ENCODE measurements at places on chromosomes 4 and X.
A peak's percentile ranks its signal among the peaks of the same experiment; 100 is the strongest.

- no peak overlapping the region for H3K27ac ChIP-seq
- H3K36me3 ChIP-seq = no peaks in the 10 kb centered on the region
- 0 out of 2 replicates have a peak, but pooled peaks cover 2% of the 10 kb centered on the region for H3K4me1 ChIP-seq
These were observed 34.0 kb upstream of the GNPDA2 start for GRCh38 chr4:44760142-44760898.

GRCh38 chr4:184282895-184283654 is 65.4 kb upstream of the ENPP6 start:
- H3K27me3 ChIP-seq = no peaks in the 10 kb centered on the region
- peaks cover 7% of the 10 kb centered on the region for H3K4me1 ChIP-seq
- no peak overlapping the region for H3K4me3 ChIP-seq
- H3K36me3 ChIP-seq = peaks cover 5% of the 10 kb centered on the region
- no peak overlapping the region for H3K27ac ChIP-seq

- peaks cover 7% of the 10 kb centered on the region for H3K27me3 ChIP-seq
- H3K4me1 ChIP-seq = peaks cover 20% of the 10 kb centered on the region
- H3K27ac ChIP-seq = no peak overlapping the region
- peak overlapping the region; percentile 84 for H3K4me3 ChIP-seq
- no peaks in the 10 kb centered on the region for H3K36me3 ChIP-seq
These were observed 22.3 kb downstream of the MORF4L2 start for GRCh38 chrX:103663981-103664762.

DNA sequence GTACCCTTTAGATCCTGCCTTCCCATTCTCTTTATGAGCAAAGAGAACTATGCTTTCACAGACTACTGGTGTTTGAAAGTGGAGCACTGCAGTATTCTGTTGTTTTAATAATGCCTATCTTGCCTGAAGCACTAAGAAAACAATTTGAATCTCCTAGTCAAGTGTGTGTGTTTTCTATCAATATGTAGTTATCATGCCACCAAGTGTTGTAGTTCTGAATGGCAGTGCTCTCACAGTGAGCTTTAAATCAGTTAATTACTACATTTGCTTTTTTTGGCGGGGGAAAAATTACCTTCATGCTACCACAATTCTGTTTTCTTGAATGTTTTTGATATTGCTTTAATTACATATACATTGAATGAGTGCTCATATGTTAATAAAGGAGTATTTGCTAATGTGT is 143.6 kb upstream of the FAM47A start:
- peaks cover 17% of the 10 kb centered on the region for H3K4me1 ChIP-seq
- H3K4me3 ChIP-seq = no peak overlapping the region
- no peak for DNase-seq
- H3K27me3 ChIP-seq = no peaks in the 10 kb centered on the region
- H3K27ac ChIP-seq = no peak overlapping the region

DNA sequence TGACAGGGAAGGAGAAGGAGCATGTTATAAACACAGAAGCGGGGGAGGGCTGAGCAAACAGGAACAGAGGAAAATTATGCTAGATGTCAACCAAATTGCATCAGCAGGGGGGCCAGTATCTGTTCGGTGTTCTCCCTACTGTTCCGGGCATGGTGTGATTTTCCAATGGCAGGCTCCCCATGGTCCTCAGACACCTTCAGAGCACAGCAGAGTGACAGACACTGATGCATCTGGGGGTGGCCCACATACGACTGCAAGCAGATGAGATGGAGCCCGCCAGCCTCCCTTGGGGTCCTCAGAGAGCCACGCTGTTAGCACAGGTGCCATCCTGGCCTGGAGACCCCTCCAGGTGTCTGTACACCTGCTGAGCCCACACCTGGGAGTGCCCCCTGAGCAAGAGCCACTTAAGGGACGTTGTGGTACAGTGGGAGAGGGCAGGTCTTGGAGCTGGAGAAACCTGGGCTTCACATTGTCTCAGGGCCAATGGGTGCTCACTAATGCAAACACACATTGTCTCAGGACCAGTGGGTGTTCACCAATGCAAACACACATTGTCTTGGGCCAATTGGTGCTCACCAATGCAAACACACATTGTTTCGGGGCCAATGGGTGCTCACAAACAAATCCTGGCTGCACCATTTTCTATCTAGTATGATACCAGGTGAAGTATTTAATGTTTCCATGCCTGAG is 95.4 kb downstream of the SLC2A9 start:
- no peaks in the 10 kb centered on the region for H3K27me3 ChIP-seq
- DNase-seq = no peak
- no peak overlapping the region for H3K4me3 ChIP-seq
- H3K36me3 ChIP-seq = no peaks in the 10 kb centered on the region
- no peak overlapping the region for H3K27ac ChIP-seq

DNA sequence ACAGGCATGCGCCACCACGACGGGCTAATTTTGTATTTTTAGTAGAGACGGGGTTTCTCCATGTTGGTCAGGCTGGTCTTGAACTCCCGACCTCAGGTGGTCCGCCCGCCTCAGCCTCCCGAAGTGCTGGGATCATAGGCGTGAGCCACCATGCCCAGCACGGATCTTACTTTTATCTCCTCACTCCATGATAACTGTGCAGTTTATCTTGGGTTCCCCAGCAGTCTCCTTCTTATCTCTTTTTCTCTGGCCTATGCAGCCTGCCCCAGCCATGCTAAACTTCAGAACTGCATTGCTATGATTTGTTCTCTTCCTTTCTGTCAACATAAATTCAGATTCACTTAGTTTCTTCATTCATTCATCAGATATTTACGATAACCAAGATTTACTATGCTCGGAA is 22.4 kb downstream of the PAGE1 start:
- no peak overlapping the region for H3K27ac ChIP-seq
- no peaks in the 10 kb centered on the region for H3K36me3 ChIP-seq
- H3K4me1 ChIP-seq = peaks cover 3% of the 10 kb centered on the region
- H3K27me3 ChIP-seq = peaks cover 2% of the 10 kb centered on the region
- H3K4me3 ChIP-seq = no peak overlapping the region

DNA sequence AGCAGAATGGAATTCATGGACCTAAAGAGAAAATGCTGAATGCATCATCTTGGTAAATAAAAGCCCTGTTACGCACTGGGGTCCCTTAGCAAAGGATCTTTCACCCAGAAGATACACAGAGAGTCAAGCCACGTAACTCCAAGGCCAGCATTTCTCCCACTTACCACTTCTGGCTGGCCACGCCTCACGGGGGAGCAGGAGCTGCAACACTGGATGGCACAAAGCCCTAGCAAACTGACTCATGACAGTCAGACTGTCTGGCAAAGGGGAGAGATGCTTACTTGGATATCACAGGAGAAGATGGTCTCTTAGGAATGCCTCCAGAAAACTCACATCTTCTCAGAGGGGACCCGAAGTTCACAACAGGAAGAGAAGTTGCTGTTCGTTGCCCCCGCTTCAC is 51.4 kb upstream of the BCLAF3 start:
- H3K27me3 ChIP-seq = no peaks in the 10 kb centered on the region
- no peaks in the 10 kb centered on the region for H3K4me1 ChIP-seq
- no peak overlapping the region for H3K27ac ChIP-seq
- no peaks in the 10 kb centered on the region for H3K36me3 ChIP-seq

- no peak overlapping the region for H3K4me3 ChIP-seq
- H3K36me3 ChIP-seq = no peaks in the 10 kb centered on the region
- H3K27ac ChIP-seq = peak overlapping the region; percentile 95
- H3K27me3 ChIP-seq = peaks cover 2% of the 10 kb centered on the region
These were observed 79.1 kb upstream of the RAPGEF2 start for GRCh38 chr4:159023741-159024140.

- H3K36me3 ChIP-seq = no peaks in the 10 kb centered on the region
- no peak overlapping the region for H3K4me3 ChIP-seq
These were observed 249.6 kb downstream of the OPHN1 start for GRCh38 chrX:68183612-68184214.

DNA sequence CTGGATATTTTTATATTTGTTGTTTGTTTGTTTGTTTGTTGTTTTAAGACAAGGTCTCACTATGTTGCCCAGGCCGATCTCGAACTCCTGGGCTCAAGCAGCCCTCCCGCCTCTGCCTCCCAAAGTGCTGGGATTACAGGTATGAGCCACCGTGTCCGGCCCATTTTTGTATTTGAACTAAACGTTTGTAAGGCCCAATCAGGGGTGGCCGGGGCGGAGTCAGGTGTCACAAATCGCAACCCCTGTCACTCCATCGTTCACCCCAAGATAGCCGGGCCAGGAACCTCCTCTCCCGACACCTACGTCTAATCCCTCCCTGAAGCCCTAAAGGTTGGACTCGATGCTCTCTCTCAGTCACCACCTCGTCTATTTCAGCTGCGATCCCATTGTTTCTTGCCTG is 722 bp upstream of the EFHC2 start:
- H3K36me3 ChIP-seq = no peaks in the 10 kb centered on the region
- peak overlapping the region; percentile 60 for H3K27ac ChIP-seq
- peaks cover 25% of the 10 kb centered on the region for H3K4me1 ChIP-seq
- H3K27me3 ChIP-seq = no peaks in the 10 kb centered on the region

DNA sequence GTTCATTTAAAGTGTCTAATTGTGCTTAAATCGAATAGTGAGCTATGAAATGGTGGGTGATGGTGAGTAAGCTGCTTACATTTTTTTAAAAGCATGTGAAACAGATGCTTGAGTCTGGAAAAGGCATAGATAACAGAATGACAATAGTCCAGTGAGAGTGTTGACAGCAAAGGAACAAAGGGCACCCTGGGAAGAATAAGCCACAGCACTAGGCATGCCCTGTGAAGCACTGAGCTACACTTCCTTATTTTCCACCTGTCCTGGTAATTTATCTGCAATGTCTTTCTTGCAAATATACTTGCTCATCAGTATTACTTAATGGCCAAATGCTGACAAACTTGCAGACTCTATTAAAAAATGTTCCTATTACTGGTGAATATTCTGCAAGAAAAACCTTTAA is 168.7 kb downstream of the PRDM5 start:
- peaks cover 6% of the 10 kb centered on the region for H3K4me1 ChIP-seq
- no peak overlapping the region for H3K4me3 ChIP-seq
- no peaks in the 10 kb centered on the region for H3K27me3 ChIP-seq
- no peak overlapping the region for H3K27ac ChIP-seq
- DNase-seq = no peak
- H3K36me3 ChIP-seq = peaks cover 28% of the 10 kb centered on the region

DNA sequence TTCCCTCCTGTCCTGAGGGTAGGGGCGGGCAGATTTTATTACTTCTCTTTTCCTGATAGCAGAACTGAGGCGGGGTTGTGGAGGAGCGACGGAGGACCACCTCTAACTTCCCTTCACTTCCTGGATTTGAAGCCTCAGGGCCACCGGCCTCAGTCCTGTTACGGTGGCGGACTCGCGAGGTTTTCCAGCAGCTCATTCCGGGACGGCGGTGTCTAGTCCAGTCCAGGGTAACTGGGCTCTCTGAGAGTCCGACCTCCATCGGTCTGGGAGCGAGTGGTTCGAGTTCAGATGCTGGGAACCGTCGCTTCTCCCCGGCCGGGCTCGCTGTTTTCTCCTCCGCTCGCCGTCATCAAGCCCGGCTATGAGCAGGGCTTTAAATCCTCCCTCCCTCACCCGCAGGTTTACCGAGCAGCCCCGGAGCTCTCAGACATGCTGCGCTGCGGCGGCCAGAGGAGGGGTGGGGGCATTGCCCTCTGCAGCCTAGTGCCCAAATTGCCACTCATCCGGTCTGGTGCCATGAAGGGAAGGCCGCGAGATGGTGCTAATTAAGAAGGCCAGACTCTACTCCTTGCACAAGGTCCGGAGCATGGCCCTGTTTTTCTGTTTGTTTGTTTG is 23.3 kb downstream of the HAND2 start:
- peak overlapping the region; percentile 64 for H3K4me3 ChIP-seq
- no peak for DNase-seq
- peaks cover 54% of the 10 kb centered on the region for H3K4me1 ChIP-seq
- H3K27me3 ChIP-seq = peaks cover 100% of the 10 kb centered on the region
- H3K36me3 ChIP-seq = no peaks in the 10 kb centered on the region

DNA sequence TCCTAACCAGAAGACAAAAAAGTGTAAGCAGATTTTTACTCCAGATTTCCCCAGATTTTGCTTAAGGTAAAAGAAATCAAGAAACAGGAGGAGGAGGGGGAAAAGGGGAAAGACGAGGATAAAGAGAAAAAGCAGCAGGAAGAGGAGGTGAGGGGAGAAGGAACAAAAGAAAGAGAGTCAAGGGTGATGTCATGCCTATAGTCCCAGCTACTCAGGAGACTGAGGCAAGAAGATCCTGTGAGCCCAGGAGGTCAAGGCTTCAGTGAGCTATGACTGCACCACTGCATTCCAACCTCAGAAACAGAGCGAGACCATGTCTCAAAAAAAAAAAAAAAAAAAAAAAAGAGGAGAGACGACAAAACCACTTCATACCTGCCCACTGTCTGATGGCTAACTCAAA is 12.0 kb upstream of the PKD2 start:
- H3K36me3 ChIP-seq = no peaks in the 10 kb centered on the region
- no peaks in the 10 kb centered on the region for H3K27me3 ChIP-seq
- DNase-seq = no peak
- H3K4me1 ChIP-seq = peaks cover 6% of the 10 kb centered on the region

Measured in WTC11 (cell line).